Stimulated activated naive CD4-positive, alpha-beta T cell treated with Interleukin-2 at 50 U/mL for 16 hours (primary cell): ENCODE measurements at places on chromosomes 12 and 14.

DNA sequence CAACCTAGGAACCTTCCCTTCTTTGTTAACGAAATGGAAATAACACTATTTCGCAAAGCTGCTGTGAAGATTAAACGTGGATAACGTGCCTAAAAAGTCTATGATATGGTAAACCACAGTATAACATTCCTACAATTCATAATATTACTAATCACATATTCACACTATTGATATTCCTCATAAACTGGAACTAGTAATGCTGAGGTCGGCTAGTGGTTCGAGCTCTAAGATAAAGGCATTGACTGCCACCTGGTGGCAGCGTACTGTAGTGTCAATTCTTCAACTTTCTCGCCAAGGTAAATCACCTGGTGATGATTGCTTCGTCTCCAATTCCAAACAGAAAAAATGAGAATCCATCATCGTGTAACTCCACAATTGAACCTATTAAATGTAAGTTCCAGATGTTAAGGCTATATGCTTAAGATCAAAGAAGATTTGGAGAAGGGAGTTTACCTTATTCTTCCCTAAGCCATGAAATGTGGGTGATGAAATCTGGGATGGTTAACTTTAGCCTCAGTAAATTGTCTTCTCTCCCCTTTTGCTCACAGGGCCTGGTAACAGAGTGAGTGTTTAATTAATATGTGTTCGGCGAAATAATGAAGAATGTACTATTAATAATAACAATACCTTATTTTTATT lies 197.5 kb upstream of the TMEM132C start:
- no peak for DNase-seq

GRCh38 chr12:59149995-59150642 lies 229.8 kb upstream of the LRIG3 start:
- DNase-seq = no peak

GRCh38 chr14:57889245-57889644 lies 23.4 kb upstream of the SLC35F4 start:
- no peak for DNase-seq

GRCh38 chr14:54444681-54445080 lies 3.5 kb upstream of the CNIH1 start:
- no peak for DNase-seq

DNA sequence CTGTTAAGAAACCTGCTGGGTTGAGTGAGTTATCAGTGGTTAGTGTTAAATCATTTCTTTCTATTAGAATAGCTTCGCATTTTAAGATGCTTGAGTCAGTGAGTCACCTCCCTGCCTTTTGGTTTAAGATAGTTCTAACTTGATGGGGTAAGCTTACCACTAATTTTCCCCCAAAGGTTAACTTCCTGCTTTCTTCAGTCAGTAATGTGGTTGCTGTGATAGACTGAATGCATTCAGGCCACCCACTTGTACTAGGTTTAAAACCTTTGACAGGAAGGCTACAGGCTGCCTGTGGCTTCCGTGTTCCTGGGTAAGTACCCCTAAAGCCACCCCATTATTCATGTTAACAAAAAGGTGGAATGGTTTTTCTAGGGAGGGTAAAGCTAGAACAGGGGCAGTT lies 25.3 kb downstream of the CLEC2A start:
- peak; percentile 8 for DNase-seq

- DNase-seq = no peak
Measured at GRCh38 chr12:7035463-7035862, 17.2 kb upstream of the LPCAT3 start.

- DNase-seq = no peak
Measured at GRCh38 chr14:82755923-82756322, 1222.3 kb upstream of the SEL1L start.
